Suppressor macrophage treated with lipopolysaccharide for 1 hour (primary cell): ENCODE measurements at places on chromosomes 1 and 21.
A peak's percentile ranks its signal among the peaks of the same experiment; 100 is the strongest.

DNA sequence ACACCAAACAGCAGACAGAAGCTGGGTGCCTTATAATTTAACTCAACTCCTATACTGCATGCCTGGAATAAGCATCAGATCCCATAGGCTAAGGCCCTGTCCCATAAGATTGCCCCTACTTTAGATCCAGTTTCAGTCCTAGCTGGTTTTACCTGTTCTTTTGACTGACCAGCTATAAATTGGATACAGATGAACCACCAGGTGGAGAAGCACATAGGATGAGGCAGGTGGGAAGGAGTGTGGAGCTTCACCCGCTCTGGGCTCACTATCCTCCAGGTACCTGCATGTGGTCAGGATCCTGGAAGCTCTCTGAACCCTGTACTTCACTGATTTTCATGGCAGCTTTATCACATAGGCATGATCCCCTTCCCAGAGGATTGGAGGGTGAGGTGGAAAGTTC is 51.3 kb downstream of the MAST2 start:
- DNase-seq: no peak

DNA sequence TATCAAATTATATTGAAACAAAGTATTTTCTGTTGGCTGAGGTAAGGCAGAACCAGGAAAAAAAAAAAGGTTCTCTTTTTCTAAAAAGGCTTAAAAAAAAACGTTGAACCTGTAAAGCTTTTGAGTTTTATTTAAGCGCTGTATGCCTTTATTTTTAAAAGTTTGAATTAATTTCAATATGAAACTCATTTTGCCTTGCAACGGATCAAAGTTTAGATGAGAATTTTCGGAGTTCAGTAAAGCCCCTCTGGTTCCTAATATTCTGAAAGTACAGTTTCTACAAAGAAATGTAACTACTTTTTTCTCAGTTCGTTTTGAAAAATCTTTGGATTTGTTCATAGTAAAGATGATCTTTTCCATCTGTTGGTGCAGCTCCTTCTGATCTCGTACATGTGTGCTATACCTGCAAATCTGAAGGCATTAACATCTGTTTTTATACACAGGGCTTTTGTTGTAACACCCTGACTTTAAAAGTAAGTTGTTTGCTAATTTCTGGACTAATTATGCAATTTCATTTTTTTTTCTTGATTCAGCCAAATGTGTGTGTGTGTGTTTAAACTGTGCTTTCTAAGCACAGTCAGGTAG is 1.7 kb downstream of the ZBTB18 start:
- DNase-seq: no peak

- peak; percentile 92 for DNase-seq
Measured at GRCh38 chr21:14864211-14865021, 200.4 kb downstream of the NRIP1 start.

GRCh38 chr1:196779093-196779492 is 4.5 kb downstream of the CFHR3 start:
- no peak for DNase-seq

- no peak for DNase-seq
Measured at GRCh38 chr1:12629511-12629956, 11.5 kb upstream of the DHRS3 start.

DNA sequence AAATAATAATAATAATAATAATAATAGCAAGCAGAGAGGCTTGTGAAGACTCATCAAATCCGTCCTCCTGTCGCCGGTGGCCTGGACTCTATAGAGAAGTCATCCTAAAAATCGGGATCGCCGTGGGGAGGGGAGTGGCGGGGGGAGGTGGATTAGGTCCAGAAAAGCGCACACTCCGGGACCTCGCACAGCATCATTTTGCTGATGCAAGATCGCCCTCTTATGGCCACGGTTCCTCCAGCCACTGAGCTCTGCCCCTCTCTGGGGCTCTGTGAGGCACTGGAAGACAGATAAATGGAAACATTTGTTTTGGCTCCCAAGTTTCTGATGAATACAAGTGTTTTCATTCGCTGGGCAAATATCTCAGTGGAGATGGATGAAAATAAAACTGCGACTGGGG is 612.0 kb downstream of the MATN1 start:
- peak; percentile 47 for DNase-seq

DNA sequence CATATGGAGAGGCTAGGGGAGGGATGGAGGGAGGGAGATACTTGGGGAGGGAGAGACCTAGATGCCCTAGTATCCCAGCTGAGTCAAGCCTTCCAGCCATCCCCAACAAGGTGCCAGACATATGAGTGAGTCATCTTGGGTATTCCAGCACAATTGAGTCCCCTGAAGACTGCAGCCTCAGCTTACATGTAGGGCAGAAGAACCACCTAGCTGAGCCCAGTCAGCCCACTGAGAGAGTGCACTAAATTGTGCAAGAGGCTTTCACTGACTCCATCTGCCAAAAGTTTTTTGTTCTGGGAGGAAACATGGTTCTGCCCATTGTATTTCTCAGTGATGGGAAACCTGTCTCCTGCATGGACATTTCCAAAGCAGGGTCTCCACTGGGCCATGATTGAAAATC is 76.4 kb downstream of the FOXD2 start:
- DNase-seq: no peak

DNA sequence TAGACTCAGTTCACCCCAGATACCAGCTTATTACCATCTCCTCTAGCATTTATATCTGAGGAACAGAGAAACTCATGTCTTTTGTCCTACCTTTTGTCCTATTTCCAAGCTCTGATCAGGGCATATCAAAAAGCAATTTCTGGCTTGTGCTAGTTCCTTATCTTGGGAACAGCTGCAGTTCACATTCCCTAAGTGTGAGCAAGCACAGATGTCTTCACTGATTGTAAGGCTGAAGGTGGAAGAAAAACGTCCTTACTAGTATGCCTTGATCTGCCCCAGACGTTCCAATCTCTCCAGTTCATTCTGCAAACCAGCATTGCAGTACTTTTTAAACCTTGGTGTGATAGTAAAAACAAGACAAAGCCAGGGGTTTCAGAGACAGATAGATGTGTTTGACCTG is 139.8 kb downstream of the NCAM2 start:
- no peak for DNase-seq

DNA sequence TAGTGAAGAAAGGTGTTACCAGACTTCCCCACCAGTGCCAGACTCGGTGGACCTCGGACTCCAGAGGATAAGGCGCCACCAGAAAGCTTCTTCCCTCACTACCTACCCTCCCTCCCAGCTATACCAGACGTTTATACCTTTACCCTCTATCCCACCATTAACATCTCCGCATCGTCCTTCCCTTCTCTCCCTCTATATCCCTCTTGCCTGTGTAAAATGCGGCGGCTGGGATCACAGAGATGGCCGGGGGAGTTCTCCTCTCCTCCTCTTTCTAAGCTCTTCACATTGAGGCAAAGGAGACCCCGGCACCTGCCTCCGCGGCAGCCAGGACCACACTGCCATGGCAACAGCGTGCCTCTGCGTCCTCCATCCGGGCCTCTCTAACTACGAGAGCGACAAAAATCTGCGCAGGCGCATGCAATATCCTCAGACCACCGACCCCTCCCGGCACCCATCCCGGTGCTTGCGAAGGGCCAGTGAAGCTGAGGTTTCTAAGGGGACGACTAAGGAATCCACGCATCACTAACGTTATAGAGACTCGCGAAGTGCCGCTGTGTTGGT is at the start of gene CCDC181:
Gene CCDC181 (minus strand): TSS at position 394 of the 561 bp plus-strand sequence. CDS start 2,547 bp downstream, outside the sequence.
- DNase-seq: peak; percentile 9

DNA sequence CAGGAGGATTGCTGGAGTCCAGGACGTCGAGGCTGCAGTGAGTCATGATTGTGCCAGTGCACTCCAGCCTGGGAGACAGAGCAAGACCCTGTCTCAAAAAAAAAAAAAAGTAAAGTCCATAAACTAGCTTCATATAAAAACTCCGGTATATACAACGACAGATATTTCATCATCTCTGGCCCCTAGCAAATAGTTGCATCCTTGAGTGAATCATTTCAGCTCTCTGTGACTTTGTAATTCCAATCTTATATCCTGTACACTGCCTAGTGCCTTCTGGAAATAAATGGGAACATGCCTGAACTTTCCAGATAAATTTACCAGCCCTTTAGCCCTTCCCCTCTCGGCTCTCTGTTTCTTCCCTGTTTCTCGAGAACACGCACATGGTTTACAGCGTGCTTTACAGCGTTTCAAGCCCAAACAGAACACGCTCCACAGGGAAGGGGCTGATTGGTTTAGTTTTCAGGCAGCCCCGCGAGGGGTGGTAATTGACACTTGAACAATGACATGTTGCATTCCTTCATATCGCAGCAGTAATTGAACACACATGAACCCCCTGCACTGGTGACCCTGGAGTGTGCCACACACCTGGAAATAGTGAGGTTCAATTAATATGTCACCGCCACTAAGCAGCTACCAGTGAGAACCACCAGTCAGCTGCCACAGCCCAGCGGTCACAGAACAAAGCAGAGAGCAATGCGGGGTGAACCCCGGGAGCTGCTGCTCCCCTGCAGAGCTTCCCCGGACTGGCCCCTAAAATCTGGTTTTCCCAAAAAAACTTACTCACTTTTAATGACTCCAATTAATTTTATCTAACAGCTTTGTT is 35.7 kb upstream of the SIM2 start:
- no peak for DNase-seq

- DNase-seq: no peak
Measured at GRCh38 chr1:119617751-119618691, 30.0 kb downstream of the ZNF697 start.
